Lower lobe of right lung (tissue), 2 donors: ENCODE measurements at places on chromosomes 3 and 15.

- no peak for DNase-seq
Observed at GRCh38 chr3:124207873-124208485, 216.1 kb upstream of the ROPN1 start.

DNA sequence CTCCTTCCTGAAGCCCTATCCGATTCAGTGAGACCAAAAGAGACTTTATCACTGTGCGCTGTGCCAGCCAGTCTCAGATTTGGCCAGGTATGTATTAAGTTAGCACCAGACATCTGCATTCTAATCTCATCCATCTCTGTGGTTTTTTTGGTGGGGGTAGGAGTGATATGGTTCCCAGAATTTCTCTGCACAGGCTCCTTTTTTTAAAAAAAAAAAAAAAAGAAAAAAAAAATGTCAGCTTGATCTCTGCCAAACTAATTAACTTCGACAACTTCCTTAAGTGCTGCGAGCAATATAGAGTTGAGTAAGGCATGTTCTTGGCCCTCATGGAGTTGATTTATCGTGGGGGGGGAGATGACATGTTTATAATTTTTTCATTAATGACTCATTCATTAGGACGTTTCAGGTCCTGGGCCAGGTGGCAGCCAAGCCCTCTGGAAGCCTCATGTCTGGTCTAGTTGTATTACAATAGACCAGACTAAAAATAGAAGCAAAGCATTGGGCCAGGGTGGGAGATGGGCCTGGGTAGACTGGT lies 12.9 kb downstream of the SLCO3A1 start:
- no peak for DNase-seq

DNA sequence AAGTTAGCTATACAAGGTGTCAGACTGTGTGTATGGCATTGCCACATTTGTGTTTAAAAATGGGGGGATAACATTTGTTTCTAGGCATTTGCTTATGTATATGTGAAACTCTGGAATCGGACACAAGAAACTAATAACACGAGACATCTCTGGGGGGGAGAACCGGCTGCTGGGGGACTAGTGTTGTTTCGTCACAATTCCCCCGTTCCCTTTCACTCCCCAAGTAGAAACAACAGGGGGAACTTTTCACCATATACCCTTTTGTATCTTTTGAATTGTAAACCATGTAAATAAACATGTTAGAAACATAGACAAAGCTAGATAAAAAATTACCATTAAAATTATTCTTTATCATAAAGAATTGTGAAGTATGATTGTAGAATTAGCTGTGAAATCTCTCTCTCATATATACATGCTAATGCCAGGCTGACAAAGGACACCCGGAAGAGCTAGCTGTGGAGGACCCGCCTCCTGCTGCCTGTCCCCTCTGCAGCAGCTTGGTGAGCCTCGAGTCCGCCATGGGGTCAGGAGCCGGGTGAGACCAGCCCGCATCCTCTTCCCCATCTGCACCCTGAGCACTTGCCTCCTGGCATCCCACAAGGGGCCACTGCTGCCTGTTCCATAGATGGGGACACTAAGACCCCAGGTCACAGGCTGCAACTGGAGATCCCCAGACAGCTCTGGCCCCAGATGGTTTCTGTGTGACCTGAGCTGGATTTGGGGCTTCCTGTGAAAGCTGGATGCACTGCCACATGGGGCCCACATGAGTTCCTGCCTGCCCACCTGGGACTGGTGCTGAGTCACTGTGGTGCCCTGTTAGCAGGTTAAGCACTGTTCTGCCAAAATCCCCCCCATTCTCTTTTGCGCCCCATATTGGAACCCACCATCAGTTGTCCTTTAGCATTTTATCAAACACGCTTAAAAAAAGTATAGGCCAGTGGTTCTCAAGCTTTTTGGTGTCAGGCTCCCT lies 91.6 kb downstream of the IQSEC1 start:
- DNase-seq = no peak

DNA sequence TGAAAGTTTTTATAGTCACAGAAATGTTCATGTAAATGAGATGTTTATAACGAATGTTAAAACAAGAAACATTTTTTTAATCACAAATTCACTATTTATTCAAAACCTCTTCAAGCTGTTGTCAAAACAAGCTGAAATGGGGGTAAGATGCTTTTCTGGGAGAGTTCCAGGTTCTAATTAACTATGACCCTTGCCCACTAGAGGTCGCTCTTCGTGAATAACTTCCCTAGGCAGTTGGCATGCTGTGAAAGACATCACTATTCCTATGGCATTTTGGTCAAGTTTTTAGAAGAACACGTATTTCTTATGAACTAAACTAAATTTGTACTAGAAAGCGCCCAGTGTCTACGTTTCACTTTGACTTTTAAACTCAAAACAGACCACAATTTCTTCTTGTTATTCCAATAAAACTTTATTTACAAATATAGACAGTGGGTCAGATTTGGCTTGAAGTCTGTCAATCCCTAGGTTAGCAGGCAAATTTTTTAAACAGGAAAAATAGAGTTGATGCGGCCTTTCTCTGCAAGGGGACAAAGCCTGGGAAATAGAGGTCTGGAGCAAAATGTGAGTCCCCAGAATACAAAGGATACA lies 62.8 kb upstream of the CMTM8 start:
- DNase-seq = no peak

- no peak for DNase-seq
Observed at GRCh38 chr3:183487896-183488295, 59.5 kb upstream of the MCF2L2 start.

DNA sequence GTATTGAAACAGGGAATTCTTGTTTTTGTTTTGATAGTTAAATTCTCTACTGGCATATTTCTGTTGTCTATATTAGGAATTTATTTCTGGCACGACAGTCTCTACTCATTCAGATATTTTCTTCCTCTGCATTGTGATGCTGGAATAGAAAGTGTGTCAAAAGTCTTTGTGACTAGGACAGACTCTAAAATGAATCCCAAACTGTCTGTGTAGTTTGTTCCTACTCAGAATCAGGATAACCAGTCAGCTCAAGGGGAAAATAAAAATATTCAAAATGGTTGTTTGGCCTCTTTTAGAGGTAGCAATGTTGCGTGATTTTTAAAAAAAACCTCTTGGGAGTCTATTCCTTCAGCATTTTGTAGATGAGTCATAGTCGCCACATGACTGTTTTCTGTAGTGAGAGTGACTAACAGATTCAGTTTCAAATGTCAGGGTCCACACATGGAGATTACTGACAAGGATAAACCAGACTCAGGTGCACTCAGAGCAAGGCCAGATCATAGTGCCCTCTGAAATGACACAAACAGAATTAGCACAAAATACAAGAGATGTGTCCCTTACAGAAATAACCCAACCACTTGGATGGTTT lies 13.1 kb downstream of the SLC7A14 start:
- no peak for DNase-seq

GRCh38 chr3:73041537-73041936 lies 19.9 kb upstream of the EBLN2 start:
- no peak for DNase-seq

DNA sequence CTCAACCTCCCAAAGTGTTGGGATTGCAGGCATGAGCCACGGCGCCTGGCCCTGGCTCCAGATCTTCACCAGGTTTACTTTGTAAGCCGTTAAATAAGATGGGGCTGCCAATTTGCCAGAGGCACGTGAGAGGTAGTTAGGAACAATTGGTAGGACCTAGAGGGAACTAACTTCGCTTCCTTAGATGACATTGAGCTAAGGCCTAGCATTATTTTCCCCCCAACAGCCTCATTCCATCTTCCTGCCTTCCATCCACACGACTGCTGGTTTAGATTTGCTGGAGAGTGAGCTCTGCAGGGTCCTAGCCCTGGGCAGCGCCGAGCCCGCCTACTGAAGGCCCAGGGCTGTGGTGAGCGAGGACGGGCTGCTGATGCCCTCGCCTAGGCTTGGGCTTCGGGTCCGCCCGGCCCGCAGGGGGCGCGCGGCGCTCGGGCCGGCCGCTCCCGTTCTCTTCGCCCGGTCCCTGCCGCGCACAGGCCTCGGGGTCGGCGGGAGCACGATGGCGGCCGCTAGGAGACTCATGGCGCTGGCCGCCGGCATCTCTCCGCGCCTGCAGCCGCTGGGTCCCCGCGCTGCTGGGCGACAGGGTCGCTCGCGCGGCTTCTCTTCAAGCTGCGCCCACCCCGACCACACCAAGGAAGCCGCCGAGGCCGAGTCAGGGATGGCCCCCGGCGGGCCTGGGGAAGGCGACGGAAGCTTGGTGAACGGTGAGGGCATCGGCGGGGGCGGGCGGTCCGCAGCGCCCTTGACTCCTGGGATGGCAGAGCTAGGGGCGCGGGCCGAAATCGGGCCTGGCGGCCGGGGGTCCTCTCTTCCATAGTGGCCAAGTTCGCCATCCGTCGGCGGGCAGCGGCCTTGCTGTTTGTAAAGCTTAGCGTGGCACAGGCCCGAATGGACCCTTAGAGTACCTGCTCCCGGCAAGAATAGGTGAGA lies 21.9 kb downstream of the DHX30 start:
- DNase-seq = peak; percentile 84

GRCh38 chr15:61099020-61099810 lies 129.9 kb downstream of the RORA start:
- DNase-seq = no peak

DNA sequence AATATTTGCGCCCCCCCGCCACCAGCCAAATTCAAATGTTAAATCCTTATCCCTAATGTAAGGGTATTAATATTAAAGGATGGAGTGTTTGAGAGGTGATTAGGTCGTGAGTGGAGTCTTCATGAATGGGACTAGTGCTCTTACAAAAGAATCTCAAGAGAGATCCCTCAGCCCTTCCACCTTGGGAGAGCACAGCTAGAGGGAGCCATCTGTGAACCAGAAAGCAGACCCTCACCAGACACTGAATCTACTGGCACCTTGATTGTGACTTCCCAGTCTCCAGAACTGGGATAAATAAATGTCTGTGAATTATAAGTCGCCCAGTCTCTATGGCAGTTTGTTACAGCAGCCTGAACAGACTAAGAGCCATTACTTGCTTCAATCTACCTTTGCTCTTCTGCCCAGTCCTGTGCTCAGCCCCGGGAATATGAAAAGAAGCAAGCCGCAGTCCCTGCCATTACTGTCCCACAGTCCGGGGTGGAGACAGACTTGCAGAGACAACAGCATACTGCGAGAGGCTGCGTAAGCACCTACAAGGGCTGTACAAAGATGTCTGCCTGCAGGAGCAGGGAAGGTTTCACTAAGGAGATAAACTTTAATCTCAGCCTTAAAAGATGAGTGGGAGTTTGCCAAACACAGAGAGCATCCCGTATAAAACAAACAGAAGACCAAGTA lies 110.7 kb upstream of the TMCO5A start:
- DNase-seq = no peak

- no peak for DNase-seq
Observed at GRCh38 chr3:184177331-184177731, 2.7 kb downstream of the AP2M1 start.

DNA sequence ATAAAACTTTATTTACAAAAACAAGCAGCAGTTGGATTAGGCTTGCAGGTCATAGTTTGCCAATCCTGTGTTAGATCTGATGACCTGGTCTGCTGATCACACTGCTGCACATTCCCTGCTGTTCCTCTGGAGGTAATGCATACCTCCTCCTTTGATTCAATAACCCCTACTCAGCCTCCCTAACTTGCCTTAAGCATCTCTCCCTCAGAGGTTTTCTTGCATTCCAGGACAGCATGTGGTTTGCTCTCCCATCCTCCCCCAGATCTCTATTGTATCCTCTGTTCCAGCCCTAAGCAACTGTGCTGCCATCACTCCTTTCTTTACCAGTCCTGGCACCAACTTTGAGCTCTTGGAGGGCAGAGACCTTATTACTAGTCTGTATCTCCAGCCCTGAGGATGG lies 63.4 kb downstream of the CACNA2D3 start:
- DNase-seq = no peak

DNA sequence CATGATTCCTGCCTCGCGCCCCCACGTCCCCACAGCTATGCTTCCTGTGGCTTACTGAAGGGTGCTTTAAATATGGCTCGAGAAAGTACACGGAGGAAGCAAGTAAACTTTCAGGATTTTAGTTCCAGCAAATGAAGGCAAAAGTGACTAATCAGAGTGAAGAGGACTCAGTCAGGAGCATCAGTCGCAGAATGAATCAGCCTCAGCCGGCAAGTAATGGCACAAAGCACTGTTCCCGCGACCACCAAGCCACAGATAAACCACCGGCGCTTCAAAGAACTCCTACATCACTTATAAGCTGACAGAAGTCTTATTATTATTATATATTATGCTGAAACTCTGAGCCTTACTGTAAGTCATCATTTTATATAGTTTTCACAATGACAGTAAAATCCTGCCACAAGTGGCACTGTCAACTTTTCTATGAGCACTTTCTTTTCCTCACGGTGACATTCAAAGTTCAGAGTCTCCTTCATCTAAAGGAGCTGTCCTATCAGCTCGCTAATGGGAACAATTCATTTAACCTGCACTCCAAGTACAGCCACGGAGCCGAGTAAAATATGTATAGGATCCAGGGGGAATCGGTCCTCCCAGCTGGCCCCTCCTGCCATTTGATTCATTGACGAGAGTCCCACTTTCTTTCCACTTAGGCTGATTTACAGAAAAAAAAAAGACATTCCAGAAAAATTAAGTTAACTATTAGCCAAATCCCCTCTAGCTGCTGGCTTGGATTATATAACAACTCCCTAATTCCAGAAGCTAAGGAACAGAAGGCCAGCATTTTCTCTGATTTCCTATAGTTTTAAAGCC lies 217.0 kb upstream of the ICE2 start:
- no peak for DNase-seq

GRCh38 chr15:42191610-42192346 lies 16.3 kb downstream of the VPS39 start:
- no peak for DNase-seq

GRCh38 chr3:15478640-15478979 lies 42.9 kb downstream of the COLQ start:
- no peak for DNase-seq
